Activated T-cell treated with anti-CD3 and anti-CD28 coated beads, Interleukin-2, amount 50 U/mL, for 72 hours (primary cell): ENCODE measurements at places on chromosomes 4 and X.

- H3K27ac ChIP-seq, result no peak overlapping the region
- no peaks in the 10 kb centered on the region for H3K4me1 ChIP-seq
- no peak for DNase-seq
- no peaks in the 10 kb centered on the region for H3K27me3 ChIP-seq
- no peak overlapping the region for H3K4me3 ChIP-seq
Observed at GRCh38 chr4:16663732-16664131, 234.7 kb downstream of the LDB2 start.

- no peaks in the 10 kb centered on the region for H3K27me3 ChIP-seq
- no peak for DNase-seq
- no peak overlapping the region for H3K4me3 ChIP-seq
- no peaks in the 10 kb centered on the region for H3K36me3 ChIP-seq
- H3K4me1 ChIP-seq, result no peaks in the 10 kb centered on the region
Observed at GRCh38 chr4:163618845-163619244, 124.4 kb downstream of the TMA16 start.

- H3K27ac ChIP-seq, result no peak overlapping the region
- H3K4me3 ChIP-seq, result no peak overlapping the region
- peaks cover 14% of the 10 kb centered on the region for H3K27me3 ChIP-seq
- no peaks in the 10 kb centered on the region for H3K4me1 ChIP-seq
- DNase-seq, result no peak
- no peaks in the 10 kb centered on the region for H3K36me3 ChIP-seq
Observed at GRCh38 chr4:141121101-141121500, 12.2 kb downstream of the RNF150 start.

GRCh38 chr4:176422511-176422910, 102.7 kb downstream of the SPCS3 start:
- no peak overlapping the region for H3K27ac ChIP-seq
- no peak overlapping the region for H3K4me3 ChIP-seq
- no peak for DNase-seq
- no peaks in the 10 kb centered on the region for H3K4me1 ChIP-seq
- no peaks in the 10 kb centered on the region for H3K27me3 ChIP-seq
- no peaks in the 10 kb centered on the region for H3K36me3 ChIP-seq

DNA sequence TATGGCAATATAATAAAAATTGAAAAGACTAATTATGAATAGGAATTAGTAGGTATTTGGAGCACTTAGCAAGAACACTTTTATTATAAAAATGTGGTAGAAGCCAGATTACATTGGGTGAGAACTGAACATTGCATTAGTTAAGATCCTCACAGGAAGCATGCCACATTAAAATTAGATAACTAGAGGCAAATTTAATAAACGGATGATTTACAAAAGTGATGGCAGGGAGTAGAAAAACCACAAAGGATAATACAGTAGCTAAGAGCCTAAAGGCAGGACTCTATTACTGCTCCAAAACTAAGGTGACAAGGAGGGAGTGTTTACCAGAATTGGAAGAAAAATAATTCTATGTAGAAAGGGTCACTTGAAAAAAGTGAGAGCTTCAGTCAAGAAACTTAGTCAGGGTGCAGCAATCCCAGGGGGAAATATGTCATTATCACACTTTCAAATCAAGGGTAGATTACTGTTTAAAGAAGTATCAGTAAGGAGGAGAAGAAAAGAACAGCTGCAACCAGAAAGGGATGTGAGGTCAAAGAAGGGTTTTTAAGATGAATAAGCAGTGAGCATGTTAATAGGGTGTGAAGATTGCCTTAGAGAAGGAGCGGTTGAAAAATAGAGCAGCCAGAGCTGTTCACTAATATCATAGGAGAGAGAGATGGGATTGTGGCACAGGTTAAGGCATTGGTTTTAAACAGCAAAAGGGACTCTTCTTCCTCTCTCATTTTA, 84.6 kb downstream of the NDST4 start:
- H3K4me1 ChIP-seq, result no peaks in the 10 kb centered on the region
- no peak overlapping the region for H3K27ac ChIP-seq
- no peak overlapping the region for H3K4me3 ChIP-seq
- H3K36me3 ChIP-seq, result no peaks in the 10 kb centered on the region

DNA sequence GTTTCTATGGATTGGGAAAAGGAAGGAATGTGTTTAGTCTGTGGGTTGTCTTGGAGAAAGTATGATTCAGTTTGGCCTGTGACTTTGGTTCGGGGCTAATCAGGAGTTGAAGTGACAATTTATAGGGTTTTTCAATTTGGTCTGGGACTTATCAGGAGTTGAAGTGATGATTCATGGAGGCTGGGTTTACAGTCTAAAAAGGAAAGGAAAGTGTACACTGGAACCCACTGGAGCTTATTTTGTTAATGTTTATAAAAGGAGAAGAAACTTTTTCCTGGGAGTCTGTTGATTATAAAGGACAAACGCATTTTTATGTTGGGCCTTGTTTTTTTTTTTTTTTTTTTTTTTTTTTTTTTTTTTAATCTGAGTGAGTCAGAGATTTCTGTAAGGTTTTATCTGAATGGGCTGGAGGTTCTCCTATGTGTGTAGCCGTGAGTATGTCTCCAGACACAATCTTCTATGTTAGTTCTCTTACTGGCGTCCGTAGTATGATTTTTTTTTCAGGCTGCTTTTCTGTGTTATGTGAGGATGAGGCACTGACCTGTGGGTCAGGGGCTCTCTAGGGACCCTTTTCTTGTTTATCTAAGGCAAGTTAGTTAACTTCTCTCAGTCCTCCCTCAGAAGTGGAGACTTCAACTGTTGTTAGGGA, 33.0 kb upstream of the RAB9B start:
- H3K4me3 ChIP-seq, result no peak overlapping the region
- peaks cover 1% of the 10 kb centered on the region for H3K36me3 ChIP-seq
- no peaks in the 10 kb centered on the region for H3K4me1 ChIP-seq
- DNase-seq, result no peak
- H3K27ac ChIP-seq, result no peak overlapping the region
